ENCODE measurements at places on chromosomes 16 and 17.

DNA sequence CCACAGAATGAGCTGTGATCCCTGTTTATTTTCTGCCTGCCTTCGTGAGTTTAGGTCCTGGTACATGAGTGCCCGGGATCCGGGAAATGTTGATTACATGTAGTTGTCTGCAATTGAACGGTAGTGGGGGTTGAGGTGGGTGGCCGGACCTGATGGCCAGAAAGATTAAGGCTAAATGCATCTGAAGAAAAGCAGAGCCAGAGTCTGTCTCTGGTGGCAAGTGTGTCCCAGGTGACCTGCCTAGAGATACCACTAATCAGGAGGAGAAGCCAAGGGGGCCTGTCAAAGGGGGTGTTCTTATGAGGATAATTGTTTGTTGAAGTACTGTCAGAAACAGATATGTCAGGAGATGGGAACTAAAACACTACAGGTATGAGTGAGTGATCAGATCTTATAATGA, 154.0 kb upstream of the ASIC2 start:
- no peak for DNase-seq

DNA sequence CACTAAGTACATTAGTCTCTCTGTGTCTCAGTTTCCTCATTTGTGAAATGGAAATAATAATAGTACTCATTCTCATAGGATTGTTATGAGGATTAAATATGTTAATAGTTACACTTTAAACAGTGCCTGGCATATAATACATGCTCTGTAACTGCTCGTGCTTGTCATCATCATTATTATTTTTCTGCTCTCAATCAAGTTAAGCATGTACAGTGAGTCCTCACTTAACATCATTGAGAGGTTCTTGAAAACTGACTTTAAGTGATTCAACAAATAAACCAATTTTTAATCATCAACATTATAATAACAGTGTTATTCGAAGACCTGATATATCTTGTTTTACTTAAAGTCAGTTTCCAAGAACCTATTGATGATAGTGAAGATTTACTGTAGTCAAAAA, 322.3 kb downstream of the ZFHX3 start:
- no peak for DNase-seq

DNA sequence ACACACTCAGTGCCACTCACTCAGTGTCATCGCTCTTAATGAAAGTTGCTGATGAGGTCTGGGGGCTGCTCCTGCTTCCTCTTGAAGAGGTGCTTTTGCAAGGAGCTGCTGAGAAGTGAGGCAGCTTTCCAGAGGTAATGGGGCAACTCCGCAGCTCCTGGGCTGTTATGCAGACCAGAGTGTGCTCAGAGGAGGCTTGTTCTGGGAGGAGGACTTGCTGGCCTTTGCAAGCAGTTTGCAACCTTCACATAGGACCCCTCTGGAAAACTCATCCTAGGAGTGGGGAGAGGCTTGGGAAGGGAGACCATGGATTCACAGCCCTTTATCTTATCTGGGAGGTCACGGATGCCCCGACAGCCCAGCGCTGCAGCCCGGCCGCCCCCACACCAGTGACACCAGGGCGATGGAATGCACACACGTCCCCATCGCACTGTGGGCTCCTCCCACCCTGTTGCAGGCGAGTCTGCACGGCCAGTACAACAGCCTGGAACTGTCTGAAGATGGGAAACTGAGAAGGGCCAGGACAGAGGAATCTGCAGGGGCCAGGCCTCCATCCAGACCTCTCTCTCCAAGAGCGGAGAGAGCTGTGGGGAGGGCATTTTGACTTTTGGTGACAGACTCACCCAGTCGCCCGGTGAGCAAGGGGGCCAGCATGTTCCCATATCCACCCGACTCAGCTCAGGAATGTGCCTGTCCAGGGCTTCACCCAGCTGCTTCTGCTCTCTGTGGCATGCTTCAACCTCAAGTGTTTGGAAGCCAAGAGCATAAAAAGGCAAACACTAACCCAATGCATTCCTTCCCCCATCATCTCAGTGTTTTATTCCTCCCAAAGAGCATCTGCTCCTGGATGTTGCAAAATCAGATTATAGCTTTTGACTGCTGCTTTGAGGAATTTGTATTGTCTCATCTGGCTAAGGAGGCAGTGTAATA, 78.6 kb upstream of the ZNF469 start:
- DNase-seq, result peak; percentile 94

DNA sequence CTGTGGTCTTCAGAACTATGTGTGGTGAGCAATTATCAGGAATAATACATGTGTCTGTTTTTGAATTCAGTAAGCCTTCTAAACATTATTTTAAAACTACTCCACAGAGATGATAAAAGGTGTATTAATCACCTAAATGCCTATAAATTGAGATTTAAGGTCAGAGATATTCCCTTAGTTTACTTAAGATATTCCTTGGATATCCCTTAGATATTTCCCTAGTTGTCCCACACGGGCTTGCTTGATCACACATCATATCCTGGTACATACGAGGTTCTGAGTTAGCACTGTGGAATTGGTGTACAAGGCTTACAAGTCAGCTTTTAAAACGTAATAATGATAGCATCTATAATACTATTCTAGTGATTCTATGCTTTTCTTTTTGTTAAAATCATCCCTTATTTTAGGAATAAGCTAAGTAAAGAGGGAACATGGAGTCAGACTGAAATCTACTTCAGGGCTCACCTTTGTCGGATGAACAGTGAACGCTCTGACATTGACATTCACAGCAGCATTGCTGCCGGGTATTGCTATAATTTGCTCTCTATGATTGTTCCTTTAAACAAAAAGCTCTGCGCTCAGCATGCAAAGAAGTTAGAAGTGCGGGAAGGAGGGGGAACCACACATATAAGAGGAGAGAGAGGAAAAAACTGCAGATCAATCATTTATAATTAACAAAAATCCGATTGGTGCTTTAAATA, 136.5 kb downstream of the SKAP1 start:
- DNase-seq, result no peak

- DNase-seq, result peak; percentile 89
These were observed at the start of gene VEZF1 for GRCh38 chr17:57987581-57988300. Gene VEZF1, minus strand, starts transcription at chr17:57988254. Its CDS starts 143 bp downstream, at chr17:57988111.

DNA sequence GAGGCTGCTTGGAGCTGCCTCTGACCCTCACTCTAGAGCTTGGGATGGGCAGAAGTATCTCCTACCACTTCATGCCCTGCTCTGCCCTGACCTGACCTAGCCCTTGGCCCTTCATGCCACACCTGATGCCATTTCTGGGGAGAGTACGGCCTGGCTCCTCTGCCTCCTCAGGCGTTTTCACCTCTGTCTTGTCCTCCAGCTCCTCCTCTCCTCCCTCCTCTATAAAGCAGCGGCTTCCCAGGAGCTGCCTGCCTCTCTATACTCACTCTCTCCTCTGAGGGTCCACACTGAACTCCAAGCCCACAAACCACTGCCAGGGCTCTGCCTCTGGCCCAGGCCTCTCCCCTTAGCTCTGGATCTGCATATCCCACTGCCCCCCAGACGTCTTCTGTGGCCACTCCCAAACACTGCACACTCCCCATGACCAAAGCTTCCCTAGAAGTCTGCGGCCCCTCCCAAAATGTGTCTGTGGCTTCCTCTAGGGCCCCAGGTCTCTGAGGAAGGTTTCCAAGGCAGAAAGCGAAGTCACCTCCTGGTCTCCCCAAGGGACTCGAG, 52.6 kb downstream of the PITPNM3 start:
- no peak for DNase-seq

DNA sequence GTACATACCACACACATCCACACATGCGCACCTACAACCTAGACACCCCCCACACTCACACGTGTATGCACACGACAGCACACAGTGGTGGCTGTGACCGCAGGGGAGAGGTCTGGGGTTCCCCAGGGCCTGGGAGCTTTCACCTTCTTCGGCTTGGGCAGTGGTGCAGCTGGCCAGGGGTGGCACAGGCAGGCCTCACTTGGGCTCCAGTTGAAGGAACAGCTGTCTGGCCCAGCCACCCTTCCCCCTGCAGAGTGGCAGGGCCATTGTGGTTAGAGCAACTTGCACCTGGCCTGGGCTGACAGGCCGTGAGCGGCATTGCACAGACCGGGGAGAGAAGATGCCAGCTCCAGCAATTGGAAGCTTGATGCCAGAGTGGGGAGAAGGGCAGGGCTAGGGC, 114.5 kb upstream of the GSE1 start:
- no peak for DNase-seq

- no peak for DNase-seq
These were observed 8.2 kb upstream of the CMIP start for GRCh38 chr16:81436386-81436785.

GRCh38 chr16:14303639-14304394, 232.7 kb downstream of the MRTFB start:
- peak; percentile 58 for DNase-seq

DNA sequence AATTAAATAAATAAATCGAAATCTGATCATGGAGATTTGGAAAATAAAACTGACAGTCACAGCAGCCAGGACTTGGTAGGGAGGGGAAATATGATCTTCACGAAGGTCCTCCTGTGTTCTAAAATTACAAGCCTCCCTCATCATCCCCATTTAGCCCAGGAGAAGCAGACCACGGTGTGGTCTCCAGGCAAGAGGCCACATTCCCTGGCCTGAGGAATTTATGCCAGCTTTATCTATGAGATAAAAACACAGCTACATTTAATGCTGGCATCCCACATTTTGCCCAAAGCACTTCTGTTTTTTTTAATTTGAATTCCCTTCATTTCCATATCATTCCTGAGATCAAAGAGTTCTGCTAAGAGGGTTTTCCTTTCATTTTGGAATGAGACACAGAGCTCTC, 43.2 kb downstream of the ABCC12 start:
- DNase-seq, result no peak

DNA sequence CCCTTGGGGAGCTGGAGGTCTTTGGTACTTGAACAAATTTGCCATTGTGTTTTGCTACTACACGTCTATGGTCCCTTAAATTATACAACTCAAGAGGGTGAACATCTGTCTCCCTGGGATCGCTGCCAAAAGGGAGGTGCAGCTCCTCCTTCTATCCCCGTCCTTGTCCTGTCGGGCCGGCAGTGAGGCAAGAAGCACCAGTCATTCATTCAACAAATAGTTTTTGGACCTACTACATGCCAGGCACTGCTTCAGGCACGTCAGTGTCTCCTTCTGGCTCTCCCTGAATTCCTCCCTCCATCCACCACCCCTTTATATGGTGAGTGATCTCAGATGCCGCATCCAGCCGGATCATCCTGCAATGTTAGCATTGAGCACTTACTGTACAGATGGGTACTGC, 2.2 kb upstream of the RPL38 start:
- peak; percentile 52 for DNase-seq

- peak; percentile 41 for DNase-seq
These were observed 1.2 kb downstream of the JPT1 start for GRCh38 chr17:75152922-75153779.

- DNase-seq, result peak; percentile 79
These were observed 151.1 kb upstream of the GSE1 start for GRCh38 chr16:85461814-85462713.

DNA sequence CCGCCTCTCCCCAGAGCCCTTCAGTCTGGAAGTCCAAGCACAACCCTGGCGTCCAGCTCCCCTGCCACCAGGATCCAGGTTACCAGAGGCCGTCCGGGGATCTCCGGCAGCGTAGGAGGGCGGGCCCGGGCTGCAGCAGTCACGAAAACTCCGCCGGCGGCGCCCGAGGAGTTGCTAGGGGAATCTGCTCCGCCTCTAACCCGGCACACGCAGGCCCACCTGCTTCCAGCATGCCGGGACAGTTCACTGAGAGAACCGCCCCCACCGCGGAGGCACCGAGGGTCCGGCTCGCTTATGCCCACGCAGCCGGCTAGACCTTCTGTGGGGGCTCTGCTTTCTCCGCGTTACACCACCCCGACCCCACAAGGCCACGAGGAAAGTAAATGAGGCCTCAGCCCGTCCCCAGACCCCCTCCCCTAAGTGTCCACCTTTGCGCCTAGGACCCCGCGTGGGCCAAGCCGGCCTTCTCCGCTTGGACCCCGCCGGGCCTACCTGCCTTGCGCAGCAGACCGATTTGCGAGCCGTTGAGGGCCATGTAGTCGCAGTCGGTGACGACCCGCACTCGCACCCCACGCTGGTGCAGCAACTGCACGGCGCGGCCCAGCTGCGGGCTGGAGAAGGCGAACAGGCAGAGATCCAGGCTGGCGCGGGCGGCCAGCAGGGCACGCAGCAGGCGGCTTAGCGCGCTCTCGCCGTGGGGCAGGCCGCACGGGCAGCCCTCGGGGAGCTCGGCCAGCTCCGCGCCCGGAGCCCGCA, 587 bp downstream of the PLD6 start:
- DNase-seq, result peak; percentile 87

DNA sequence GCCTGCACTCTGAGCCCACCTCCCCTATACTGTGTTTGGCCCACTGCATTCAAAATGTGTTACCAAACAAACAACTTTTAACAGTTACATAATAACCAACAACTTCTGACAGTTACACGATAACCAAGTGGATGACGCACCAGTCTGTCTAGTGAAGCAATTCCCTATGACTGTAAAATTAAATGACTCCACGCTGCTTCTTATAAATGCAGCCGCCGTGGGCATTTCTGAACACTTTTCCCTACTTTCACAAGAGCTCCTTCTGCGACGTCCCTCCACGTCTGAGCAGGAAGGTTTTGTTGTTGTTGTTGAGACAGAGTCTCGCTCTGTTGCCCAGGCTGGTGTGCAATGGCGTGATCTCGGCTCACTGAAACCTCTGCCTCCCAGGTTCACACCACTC, 27.6 kb downstream of the ZNF276 start:
- no peak for DNase-seq

GRCh38 chr17:33905338-33905800, 349.7 kb upstream of the CCL2 start:
- no peak for DNase-seq

DNA sequence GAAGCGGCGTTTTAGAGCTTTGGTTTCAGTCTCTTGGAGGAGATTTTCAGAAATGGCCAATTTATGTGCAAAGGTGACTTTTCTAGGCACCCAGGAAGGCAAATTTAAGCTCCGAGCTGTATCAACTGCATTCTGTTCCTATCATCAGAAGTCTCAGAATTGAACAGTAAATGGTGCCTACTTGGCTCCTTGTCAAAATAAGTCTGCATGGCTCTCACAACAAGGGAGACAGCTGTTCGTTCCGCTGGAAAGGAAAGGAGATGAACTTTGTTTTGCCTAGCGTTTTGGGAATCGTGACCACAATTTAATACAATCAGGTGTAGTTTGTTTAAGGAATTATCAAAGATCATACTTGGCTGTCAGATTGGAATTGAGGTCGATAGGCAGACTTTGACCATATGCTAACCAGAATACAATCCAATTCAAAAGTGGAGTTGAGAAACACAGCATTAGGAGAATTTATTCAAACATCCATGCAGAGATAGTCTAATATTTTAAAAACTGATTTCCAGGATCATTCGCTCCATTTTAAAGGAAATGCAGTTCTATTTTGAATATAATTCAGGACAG, 139.4 kb downstream of the CPPED1 start:
- DNase-seq, result no peak

DNA sequence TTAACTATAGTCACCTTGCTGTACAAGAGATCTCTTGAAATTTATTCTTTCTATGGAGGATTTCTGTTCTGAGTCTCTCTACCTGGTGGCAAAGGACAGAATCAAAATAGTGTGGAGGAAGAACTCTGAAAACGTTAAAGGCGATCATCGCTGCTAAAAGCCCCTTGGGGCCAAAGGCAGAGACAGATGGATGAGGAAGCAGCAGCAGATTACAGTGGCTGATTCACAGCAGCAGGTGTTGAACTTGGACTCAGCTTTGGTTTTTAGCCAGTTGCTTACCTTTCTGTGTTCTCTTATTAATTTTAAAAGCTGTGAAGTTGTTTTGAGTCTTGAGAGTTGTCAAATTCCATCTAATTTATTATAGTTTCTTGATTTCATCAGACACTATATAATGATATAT, 956.1 kb upstream of the GOT2 start:
- DNase-seq, result no peak

- DNase-seq, result peak; percentile 24
These were observed 2.7 kb downstream of the TOM1L1 start for GRCh38 chr17:54903375-54903774.

All from GM03348 (cell line).